ENCODE measurements at places on chromosomes 1 and 21.

- DNase-seq = no peak
Observed at GRCh38 chr1:223724376-223724775, 12.0 kb downstream of the CAPN2 start.

DNA sequence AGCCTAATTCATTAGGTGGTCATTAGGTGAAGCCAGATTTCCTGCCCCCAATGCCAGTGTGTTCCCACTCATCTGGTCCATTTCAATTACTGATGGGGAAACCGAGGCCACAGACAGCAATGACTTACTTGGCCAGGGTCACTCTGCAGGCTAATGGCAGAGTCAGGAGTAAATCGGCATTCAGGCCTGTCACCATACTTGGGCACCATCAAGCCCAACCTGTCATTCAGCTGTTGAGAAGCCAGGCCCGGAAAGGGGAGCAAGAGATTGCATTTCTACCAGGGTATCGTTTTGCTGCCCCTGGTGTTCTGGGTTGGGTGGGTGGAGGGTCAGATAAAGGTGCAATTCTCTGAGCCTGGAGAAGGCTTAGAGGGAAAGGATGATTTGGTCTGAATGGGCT is 8.0 kb upstream of the TMEM61 start:
- no peak for DNase-seq

GRCh38 chr1:119648620-119649004 is 546 bp upstream of the ZNF697 start:
- DNase-seq = no peak

DNA sequence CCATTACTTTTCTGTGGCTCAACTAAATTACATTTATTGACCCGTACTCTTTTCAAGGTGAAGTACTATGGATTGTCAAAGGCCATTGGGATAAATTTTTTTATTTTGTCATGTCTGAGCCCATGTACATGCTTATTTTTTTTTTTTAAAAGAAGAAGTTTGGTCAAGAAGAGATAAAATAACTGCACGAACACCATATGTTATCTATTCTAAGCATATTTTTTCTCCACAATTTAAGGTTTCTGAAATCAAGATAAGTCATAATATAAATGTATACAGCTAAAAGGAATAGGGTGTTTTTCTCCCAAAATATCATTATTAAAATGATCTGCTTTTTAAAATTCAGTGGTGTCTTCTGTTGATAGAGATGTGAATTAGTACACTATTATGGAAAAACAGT is 35.0 kb upstream of the SH2D1B start:
- DNase-seq = no peak

DNA sequence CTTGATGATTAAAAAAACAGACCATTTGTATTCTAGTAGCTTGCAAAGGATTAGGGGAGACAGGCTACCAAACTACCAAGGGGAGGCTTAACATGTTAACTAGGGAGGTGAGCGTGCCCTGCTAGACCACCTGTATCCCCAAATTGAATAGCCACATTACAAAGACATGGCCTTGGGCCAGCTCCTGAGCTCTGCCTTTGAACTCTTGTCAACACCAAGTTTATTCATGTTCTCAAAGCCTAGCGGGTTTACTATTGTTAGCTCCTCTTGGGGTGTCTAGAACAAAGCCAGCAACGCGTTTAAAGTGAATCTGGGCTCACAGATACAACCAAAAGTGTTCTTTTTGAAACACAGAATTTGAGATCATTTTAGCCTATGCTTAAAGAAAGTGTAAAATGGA is 36.3 kb downstream of the SMYD2 start:
- no peak for DNase-seq

DNA sequence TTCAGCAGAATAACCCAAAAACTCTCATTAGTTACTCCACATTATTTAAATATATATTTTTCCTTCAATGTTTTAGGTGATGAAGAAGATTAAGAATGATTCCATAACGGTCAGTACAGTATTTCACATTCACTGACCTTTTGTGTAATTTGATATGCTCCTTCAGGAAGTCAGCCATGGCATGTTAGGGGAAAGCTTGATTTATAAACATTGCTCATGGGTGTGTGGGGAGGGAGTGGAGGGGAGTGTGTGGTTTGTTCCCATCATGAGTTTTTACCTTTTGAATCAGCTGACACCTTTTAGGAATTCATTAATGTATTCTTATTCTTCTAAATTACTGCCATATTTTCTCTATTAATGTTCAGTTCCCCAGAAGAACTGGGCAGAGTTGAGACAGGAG is 240.2 kb downstream of the ATG4C start:
- no peak for DNase-seq

DNA sequence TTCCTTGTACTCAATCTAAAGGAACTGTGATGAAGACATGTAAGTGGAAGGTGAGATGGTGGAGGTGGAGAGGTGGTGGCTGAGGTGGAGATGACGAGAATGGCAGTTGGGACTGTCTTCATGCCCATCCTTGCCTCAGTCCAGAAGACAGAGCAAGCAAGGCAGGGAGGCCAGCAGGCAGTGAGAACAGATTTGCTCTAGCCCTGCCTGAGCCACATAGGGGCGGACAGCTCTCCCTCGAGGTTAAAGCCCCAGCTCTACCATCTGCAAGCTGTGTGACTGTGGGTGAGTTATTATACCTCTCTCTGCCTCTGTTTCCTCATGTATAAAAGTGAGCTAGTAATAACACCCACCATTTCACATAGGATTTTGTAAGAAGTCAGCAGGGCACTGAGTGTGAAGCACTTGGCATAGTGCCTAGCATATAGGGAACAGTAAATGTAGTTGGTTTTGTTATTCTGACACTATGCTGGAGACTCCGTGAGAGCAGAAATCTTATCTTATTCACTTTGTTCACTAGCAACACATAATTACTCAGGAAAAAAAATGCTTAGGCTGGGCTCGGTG is 4.8 kb upstream of the FAM110D start:
- DNase-seq = no peak

DNA sequence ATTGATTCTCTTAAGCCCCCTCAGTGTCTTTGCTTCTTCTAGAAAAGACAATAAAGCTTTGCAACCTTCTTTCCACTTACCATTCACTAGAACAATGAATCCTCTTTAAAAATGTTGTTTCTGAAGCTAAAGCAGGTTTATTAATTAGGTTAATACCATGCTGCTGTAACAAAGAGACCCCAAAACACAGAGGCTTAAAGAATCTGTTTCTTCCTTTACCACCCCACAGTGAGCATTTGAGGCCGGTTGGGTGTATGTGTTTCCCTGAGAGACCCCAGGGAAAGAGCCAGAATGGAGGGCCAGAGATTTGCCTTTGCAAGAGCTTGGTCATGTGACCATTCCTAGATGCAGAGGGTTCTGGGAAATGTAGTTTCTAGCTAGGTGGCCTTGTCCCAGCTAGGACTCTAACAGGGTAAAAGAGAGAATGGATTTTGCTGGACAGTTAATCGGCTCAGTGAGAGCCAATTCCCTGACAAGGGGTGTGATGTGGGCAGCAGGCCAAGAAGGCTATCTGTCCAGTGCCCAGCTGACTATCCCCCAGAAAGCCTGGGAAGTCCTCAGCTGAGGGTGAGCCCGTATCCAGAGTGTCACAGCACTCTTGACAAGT is 191.8 kb upstream of the TMEM51 start:
- no peak for DNase-seq

GRCh38 chr1:115822117-115822516 is 18.8 kb downstream of the NHLH2 start:
- no peak for DNase-seq

GRCh38 chr1:15290382-15290781 is 43.4 kb downstream of the FHAD1 start:
- DNase-seq = no peak

DNA sequence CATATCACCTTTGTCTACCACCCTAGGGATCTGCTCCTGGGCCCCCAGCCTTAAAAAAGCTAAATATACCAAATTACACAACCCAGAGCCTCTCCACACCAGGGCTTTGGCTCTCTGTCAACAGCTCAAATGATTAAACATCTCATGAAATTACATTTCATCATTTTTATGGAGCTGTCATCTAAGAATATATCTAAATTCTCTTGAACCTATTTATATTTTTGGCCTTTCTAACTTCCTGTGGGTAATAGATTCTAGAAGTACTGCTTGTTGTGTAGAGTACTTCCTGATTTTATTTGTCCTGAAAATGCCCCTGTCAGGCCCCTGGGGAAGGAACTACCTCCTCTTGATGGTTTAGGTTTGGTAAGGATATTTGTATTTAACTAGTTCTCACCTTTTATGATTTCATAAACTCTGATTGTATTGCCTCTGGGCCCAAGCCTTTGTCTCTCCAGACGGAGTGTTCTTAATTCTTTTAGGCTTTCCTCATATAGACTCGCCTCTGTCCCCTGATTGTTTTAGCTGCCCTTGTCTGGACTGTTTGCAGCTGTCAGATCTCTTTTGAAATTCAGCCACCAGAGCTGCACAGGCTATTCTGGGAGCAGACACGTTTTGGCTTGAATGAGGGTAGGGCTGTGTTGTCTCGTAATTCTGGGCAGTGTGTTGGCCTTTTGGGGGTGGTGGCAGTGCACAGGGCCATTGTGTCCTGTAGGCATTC is 16.6 kb downstream of the MYOG start:
- no peak for DNase-seq

DNA sequence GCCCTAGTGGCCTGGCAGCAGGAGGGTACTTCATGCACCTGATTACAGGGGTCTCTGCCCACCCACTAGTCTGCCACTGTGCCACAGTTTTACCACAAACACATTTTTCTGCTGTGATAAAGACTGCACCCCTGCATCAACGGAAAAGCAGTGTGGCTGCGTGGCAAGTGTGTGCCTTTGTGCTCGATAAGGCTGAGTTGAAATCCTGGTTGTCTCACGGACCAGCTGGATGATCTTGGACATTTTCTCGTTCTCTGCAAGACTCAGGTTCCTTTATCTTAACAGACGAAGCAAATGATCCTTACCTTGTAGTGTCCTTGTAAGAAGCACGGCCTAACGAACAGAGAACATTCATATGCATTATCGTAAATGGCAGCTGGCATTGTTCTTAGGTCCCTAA is 10.2 kb downstream of the GRHL3 start:
- DNase-seq = no peak

- no peak for DNase-seq
Observed at GRCh38 chr1:233788687-233789086, 115.8 kb upstream of the SLC35F3 start.

DNA sequence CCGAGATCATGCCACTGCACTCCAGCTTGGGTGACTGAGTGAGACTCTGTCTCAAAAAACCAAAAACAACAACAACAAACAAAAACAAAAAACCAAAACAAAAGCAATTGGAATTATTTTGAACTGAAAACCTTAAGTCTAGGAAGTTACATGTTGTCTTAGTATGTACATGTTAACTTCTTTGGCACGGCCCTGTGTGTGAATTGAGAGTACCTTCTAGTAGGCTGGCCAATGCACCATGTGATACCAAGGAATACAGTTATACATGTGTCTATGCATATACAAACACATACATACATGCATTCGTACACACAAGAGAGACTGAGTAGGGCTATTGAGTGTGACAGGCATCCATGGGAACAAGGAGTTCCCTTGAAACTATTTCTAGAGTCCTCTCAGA is 18.6 kb downstream of the TPTE start:
- no peak for DNase-seq

DNA sequence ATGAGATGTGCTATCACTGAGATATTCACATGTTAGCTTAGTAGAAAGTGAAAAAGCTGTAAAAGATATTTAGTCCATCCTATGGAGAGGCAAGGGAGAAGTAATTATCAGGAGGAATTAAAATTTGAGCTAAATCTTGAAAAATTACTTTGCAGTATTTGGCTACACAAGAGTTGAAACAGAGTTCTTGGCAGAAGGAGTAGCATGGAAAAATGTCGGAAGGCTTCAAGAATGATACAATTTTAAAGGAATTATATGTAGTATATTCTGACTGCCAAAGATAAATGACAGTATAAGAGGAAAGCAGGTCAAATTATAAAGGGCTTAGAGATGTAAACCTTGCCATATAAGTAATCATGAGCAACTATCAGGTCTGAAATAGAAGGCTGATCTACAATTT is 518.9 kb downstream of the BRINP3 start:
- DNase-seq = no peak

- DNase-seq = no peak
Observed at GRCh38 chr1:177172866-177173265, 2.1 kb downstream of the BRINP2 start.

DNA sequence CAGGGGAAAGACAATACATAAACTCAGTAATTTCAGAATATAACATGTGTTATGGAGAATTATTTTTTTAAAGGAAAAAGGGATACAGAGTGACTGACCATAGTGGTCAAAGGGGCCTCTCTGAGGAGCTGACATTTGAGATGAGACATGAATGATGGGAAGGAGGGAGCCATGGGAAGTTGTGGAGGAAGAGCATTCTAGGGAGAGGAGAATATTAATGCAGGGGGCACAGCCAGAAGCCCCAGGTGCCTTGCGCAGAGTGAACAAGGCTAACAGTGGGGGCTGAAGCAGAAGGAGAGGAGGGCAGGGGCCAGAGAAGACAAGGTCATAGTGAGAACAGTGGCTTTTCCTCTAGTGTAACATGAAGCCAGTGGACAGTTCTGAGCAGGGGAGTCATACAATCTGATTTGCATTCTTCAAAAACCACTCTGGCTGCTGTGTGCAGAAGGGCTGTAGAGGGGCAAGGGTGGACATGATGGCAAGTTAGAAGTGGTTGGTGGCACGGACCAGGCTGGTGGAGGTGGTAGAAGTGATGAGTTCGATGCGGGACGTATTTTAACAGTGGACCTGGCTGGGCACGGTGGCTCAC is 28.2 kb upstream of the IFNLR1 start:
- DNase-seq = no peak

GRCh38 chr1:169904834-169905233 is 11.1 kb upstream of the SCYL3 start:
- DNase-seq = no peak

DNA sequence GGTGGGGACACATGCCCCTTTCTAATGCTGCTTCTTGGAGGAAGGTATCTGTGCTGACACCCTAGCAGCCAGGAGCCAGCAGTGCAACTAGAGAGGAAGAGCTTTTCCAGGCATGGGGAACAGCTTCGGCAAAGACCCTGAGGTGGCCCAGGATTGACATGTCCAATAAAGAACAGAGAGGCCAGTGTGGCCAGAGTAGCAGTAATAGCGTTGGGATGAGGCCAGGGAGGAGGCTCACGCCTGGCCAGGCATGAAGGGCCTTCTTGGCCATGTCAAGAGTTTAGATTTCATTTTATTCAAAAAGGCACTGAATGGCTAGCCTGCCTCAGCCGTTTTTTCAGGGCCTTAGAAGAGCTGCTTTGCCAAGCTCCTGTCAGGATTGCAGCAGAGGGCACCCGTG is 16.3 kb upstream of the ADAMTSL4 start:
- DNase-seq = no peak

DNA sequence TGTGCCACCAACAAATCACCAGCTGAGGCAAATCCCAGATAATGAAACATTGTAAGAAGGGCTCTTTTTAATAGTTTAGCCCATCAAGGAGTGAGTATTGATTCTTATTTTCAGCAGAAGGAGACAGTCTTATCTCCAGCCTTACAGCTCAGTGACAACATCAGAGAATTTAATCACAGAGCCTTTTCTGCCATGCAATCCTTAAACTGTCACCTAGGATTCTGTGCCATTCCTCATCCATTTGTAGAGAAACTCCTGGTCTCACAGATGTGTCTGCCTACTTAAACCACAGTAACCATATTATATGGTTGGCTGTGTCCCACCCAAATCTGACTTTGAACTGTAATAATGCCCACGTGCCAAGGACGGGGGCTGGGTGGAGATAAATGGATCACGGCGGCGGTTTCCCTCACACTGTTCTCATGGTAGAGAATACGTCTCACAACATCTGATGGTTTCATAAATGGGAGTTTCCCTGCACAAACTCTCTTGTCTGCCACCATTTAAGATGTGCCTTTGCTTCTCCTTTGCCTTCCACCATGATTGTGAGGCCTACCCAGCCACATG is 217.7 kb downstream of the RERE start:
- DNase-seq = no peak

All from activated CD4-positive, CD25-positive, alpha-beta regulatory T cell treated with anti-CD3 and anti-CD28 coated beads, Interleukin-2, amount 50 U/mL, for 72 hours (primary cell).